ENCODE measurements at places on chromosomes 12 and 14.

GRCh38 chr12:49104822-49105221 is 5.8 kb downstream of the LMBR1L start:
- DNase-seq = no peak

DNA sequence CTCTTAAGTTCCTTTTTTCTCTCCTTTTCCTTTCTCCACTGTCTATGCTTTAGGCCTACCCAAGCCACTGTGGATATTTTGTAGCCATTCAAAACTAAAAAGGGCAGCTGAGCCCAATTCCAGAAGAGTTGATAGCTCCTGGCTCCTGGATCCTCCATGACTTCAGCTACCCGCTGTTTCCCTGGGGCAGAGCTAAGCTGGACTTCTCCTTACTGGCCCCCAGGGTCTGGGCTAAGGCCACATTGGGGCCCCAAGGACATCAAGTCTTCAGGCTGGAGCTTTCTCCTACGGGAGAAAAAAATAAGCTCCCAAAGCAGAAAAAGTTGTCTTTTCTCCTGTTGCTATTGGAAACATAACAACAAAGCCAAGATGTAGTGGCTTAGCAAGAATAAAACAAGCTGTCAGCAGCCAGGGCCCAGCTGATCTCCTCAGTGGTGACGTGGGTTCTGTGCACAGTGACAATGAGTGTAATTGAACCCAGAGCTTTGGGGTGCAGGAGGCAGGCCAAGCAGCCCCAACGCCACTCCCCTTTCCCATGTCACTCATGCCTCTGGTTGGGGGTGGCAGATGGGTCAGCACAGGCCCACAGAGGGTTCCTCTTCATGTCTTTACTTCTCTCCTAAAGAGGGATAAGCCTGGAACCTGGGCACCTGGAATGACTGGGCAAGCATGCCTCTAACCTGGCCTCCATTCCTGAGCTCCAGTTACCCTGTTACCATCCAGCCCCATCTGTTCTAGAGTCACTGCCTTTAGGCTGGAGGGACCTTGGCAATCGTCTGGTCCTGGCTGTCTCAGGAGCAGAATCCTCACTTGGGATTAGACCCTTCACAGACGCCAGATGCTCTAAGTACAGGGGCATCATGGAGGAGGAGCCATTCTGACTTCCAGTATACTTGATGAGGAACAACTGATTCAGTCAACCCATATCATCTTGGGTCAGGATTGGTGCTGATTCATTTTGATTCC is 171.2 kb downstream of the ZFP36L1 start:
- DNase-seq = no peak

- no peak for DNase-seq
These were observed 560 bp downstream of the LGALS3 start for GRCh38 chr14:55129428-55130195.

DNA sequence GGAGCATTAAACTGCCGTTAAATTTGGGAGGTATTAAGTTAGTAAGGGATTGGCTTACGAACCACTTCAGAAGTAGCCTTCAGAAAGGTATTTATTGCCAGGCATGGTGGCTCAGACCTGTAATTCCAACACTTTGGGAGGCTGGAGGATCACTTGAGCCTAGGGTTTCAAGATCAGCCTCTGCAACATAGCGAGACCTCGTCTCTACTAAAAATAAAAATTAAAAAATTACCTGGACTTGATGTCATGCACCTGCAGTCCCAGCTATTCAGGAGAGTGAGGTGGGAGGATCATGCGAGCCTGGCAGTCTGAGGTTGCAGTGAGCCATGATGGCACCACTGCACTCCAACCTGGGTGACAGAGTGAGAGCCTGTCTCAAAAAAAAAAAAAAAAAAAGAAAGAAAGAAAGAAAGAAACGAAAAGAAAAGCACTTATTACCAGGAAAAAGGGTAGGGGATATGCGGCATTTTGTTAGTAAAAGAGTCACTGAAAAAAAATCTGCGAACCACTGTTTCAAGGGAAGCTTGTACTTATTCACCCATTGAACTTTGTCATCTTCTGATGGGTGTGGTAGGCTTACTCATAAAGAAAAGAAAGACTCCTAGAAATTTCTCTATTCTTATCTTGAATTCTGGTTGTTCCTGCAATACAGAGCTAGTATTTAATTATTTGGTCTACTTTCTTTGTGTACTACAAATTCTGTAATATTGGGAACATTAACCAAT is 33.6 kb upstream of the PLEKHA5 start:
- DNase-seq = no peak

DNA sequence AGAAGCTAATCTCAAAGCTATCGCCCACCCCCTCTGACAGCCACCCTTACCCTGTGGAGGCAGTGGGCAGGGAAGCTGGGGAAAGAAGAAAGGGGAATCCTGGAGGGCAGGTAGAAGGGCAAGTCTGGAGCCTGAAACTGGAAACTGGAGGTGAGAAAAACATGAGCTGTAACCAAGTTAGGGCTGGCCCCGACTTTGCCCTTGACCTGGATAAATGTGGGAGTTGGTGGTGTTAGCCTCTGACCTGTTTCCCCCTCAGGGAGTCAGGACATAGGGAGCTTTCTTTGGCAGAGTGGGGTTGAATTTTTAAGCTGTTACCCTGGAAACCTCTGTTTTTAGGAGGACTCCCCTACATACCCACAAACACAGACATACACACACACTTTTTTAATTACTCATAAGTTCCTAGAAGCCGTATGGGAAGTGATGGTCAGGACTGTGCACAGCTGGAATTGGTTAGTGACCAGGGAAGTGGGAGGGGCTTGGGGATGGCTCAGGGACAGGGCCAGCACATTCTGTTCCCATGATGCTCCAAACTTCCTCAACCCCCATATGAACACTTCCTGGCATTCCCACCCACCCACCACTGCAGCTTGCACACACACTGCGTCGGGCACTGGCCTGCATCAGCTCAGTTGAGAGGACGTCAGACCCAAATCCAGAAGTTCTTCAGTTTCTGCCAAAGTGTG is 5.0 kb upstream of the MMP19 start:
- no peak for DNase-seq

GRCh38 chr12:62192180-62192902 is 67.9 kb upstream of the USP15 start:
- DNase-seq = peak; percentile 85

DNA sequence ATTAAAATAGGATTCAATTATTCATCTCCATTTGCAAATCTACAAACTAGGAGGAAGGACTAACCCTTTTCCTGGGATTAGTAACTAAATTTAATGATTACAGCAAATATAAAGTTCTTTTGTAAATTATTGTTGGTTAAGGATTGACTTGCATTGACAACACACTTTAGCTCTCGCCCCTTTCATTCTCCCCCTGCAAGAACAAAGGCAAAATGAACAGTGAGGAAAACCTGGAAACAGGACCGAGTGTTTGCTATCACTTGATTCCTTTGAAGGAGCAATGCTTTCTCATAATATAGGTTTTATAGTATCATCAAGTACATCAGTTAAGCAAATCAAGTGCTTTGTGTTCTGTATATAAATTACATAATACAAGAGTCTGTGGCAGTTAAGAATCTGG is 7.4 kb upstream of the COX16 start:
- no peak for DNase-seq

- DNase-seq = peak; percentile 72
These were observed 125.0 kb upstream of the FUT8 start for GRCh38 chr14:65287264-65288131.

GRCh38 chr12:120529641-120530417 is 871 bp upstream of the COQ5 start:
- peak; percentile 47 for DNase-seq

- DNase-seq = no peak
These were observed 134.2 kb downstream of the RPS29 start for GRCh38 chr14:49451938-49452337.

GRCh38 chr14:105472486-105472991 is 2.1 kb upstream of the CRIP2 start:
- no peak for DNase-seq

GRCh38 chr12:80087486-80088213 is 11.7 kb upstream of the OTOGL start:
- no peak for DNase-seq

DNA sequence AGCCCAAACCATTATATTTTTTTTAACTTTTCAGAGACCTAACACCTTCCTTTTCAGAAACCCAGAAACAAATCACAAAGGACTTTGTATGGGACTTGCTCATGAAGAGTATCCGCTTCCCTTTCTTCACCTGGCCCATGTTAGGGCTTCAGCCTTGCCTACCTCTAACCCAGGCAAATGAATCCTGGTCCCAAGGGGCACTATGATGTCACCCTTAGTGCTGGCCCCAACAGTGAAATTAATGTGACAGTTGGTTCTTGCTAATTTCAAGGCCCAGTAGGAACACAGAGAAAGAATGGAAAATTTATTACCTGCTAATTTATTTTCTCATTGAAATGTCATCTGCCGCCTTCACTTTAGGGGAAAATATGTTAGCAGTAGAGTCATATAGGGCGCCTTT is 179.8 kb upstream of the NRXN3 start:
- DNase-seq = no peak

DNA sequence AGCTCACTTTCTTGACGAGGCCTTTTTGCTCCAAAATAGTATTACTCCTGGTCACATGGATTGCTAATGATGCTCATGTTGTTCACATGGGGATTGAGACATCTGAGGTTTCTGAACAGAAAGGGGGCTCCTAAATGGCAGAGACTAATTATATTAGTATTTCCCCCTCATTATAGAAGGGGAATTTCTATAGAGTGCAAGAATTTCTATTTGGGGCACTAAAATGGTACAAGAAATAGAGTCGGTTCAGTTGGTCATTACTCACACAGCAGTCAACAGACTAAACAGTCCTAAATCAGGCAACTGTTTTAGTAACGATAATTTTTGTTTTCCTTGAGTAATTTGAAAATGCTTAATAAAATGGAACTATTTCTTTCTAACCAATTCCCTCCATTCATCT is 108.9 kb downstream of the DACT1 start:
- DNase-seq = no peak

GRCh38 chr12:28171356-28172060 is 18.7 kb upstream of the CCDC91 start:
- no peak for DNase-seq

GRCh38 chr12:18261273-18261672 is at the start of gene PIK3C2G:
Gene PIK3C2G (plus strand): TSS chr12:18261518. CDS start chr12:18282082, 20,564 bp downstream.
- no peak for DNase-seq

GRCh38 chr14:98958632-98959031 is 313.4 kb downstream of the BCL11B start:
- no peak for DNase-seq

- DNase-seq = no peak
These were observed 103.2 kb upstream of the BCL2L14 start for GRCh38 chr12:11967376-11968047.

- no peak for DNase-seq
These were observed 82.9 kb upstream of the TRHDE start for GRCh38 chr12:72189266-72189665.

DNA sequence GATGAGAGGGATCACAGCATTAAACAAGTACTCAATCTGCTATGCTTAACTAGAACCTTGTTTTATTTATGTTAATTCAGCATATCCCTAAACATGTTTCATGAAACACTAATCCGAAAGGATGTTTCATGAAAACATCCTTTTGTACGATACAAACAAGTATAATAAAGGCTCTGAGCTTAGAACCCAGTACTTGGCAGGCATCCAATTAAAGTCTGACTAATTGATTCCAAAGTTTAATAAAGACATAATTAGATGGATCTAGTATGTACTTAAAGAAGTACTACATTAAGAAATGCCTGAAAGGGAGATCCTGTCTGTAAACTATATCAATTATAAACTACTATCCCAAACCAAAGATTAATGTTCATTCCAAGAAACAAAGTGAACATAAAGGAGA is 51.8 kb downstream of the SCAF11 start:
- DNase-seq = no peak

DNA sequence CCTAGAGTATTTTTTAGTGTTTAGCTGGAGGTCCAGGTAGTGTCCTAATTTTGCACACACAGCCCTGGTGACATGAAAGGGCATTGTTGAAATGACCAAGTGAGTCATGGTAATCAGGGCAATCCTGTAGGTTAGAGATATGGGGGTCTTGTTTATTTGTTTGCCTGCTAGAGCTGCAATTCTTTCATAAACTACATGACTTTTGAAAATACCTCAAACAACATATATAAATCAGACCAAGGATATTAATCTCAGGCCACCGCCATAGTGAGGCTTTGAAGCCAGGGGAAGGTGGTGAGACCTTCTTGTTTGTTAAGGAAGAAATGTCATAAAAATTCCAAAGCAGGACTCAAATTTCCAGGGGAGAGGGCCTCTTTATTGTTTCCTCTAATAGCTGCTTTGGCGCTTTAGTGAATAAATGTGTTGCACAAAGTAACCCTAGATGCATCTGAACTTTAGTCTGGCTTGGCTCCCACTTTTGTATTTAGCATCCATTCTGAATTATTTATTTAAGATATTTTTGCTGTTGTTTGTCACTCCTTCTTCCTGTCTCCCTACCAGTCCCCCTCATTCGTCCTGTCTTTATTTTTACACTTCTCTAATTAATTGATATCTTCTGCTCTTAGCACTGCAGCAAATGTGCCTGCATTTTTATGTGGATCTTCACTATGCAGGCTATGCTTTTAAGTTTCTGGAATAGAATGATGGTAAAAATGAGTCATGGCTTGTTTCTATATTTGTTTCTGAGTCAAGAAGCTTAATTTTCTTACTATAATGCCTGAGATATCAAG is 430.3 kb downstream of the RAD51B start:
- DNase-seq = no peak

GRCh38 chr14:35254736-35255135 is 37.4 kb upstream of the PSMA6 start:
- DNase-seq = no peak

DNA sequence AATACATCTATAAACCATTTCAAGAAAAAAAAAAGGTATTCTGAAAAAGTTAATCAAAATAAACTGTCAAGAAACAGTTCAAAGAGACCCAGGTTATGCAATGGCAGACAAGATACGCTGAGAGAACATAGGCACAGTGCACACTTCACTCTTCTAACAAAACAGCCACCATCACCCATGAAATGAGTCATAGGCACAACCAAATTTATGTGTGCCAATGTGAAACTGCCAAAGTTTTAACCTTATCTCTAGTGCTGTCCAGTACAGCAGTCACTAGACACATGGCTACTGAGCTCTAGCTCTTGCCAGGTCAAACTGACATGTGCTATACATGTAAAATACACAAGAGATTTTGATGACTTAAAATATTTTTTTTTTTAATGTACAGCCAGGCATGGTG is 1.4 kb downstream of the CEP128 start:
- DNase-seq = peak; percentile 35

DNA sequence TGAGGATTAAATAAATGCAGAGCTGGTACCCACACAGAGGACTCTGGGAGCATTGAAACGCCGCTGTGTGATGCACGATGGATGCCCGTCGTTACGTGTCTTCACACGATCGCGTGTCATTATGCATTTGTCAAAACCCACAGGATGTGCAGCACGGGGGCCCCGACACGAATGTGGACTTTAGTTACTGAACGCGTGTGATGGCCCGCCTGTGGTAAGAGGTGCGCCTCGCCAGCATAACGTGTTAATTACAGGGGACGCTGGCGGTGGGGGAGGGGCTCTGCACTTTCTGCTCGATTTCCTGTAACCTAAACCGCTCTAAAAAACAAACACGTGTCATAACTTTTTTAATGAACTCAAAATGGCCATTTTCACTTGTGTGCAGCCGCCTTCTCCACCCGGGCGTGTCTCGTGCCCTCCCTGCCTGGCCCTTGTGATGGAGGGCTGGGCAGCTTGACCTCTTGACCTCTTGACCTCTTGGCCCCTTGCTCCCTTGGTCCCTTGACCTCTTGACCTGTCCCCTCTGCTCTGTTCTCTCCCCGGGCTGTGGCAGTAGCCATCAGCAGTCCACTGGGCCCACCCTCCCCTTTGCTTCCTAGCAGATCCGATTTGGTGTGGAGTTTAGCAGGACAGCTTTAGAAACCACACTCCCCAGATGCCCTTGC is 33.7 kb upstream of the GALNT9 start:
- DNase-seq = no peak

Data from NAMALWA (cell line).